Left ventricle myocardium superior (tissue), 1 donor: ENCODE measurements at places on chromosomes 4 and X. TPM values are rescaled to one million over a fixed set of nuclear protein-coding genes. Genes with fewer than 3 reads are reported as not detected.

Gene CDKL2
- 0.64 TPM for total RNA-seq

Gene FAM53A
- total RNA-seq: 1.3 TPM

Gene APLN
- total RNA-seq: 25.9 TPM

Gene WWC2
- total RNA-seq: 38.0 TPM

Gene FRMPD4
- total RNA-seq: 0.99 TPM

Gene NWD2
- total RNA-seq: not detected

Gene OTC
- total RNA-seq: not detected

Gene BEX5
- total RNA-seq: 0.40 TPM

Gene SORCS2
- 1.5 TPM for total RNA-seq

Gene FMR1NB
- not detected for total RNA-seq

Gene MAGEC1
- not detected for total RNA-seq

Gene PDGFRA
- 21.6 TPM for total RNA-seq

Gene EDA2R
- 1.2 TPM for total RNA-seq

Gene TRAM1L1
- total RNA-seq: 0.45 TPM

Gene MAGEA4
- not detected for total RNA-seq

DNA sequence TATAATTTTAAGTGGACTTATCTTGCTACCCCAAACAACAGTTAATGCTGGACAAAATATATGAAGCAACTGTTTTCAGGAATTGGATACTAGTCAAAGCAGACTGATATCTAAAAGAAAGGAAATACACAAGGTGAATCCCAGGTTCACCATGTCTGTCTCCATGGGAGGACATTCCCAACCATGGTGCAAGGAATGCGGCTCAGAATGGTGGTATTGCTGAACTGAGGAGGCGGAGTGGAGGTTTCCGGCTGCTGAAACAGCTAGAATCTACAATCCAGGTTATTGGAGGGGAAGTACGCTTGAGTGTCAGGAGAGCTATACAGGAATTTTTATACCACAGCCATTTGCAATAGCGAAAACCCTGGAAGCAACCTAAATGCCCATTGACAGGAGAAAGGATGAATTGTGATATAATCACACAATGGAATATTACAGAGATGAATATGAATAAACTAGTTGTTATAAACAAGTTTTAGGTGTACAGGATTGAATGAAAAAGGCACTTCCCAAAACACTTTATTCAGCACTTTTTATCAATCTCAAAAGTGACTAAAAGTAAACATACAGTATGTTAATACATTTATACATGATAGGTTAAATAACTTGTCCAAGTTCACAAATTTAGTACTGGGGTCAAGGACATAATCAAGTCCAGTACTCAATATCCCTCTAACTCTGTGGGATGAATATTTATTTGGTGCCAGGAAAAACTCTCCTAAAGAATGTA is 9.0 kb downstream of the HMGB2 start:
- no peak for DNase-seq

GRCh38 chrX:39839371-39839770 is 258.4 kb downstream of the BCOR start:
- DNase-seq: no peak

DNA sequence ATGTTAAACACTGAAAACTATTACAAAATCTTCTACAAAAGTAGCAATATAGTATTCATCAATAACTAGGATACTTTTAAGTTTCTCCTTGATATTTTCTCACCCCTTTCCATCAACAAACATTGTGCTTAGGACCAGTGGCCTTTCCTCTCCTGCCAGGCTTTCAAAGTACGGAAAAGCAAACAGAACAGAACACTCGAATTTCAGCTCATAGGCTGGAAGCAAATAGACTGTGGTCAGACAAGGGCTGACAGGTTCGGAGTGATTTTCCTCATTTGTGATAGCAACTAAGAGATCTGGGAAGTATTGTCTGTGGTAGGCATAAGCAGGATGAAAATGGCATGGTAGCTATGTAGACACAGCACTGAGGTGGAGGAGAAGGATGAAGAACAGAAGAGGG is 68.6 kb upstream of the SORBS2 start:
- DNase-seq: no peak

DNA sequence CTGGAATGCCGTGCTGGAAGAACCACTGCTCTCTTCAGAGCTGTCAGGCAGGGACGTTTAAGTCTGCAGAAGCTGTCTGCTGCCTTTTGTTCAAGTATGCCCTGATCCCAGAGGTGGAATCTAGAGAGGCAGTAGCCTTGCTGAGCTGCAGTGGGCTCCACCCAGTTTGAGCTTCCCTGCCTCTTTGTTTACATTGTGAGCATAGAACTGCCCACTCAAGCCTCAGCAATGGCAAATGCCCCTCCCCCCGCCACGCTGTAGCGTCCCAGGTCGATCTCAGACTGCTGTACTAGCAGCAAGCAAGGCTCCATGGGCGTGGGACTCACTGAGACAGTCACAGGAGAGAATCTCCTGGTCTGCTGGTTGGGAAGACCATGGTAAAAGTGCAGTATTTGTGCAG is 34.8 kb upstream of the MUC7 start:
- DNase-seq: no peak

- DNase-seq: no peak
Observed at GRCh38 chrX:36787752-36788151, 220.4 kb upstream of the FAM47C start.

GRCh38 chr4:6257247-6258025 is 12.2 kb upstream of the WFS1 start:
- no peak for DNase-seq

GRCh38 chr4:139802931-139803330 is 137.3 kb downstream of the MGST2 start:
- no peak for DNase-seq

GRCh38 chr4:109251396-109251795 is 51.1 kb downstream of the COL25A1 start:
- no peak for DNase-seq

GRCh38 chr4:625631-626161 is 323 bp downstream of the PDE6B start:
- DNase-seq: peak; percentile 22

GRCh38 chr4:9885958-9886357 is 104.5 kb downstream of the DRD5 start:
- no peak for DNase-seq

DNA sequence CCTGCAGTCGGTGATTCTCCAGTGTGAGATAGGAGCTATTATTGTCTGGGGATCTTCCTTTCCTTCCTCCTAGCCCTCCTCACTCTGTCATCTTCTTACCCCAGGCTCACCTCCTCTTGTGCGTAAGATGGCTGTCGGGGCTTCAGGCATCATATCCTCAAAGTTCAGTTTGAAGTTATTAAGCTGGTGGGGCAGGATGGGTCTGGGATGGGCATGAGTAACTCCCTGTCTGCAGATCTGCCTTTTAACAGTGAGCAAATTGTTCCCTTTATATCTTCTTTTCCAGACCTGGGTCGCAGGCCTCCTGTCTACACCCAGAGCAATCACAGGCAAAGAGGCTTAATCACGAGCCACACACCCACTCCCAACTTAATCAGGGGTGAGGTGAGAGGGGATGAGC is 900 bp upstream of the MTMR1 start:
- DNase-seq: no peak

DNA sequence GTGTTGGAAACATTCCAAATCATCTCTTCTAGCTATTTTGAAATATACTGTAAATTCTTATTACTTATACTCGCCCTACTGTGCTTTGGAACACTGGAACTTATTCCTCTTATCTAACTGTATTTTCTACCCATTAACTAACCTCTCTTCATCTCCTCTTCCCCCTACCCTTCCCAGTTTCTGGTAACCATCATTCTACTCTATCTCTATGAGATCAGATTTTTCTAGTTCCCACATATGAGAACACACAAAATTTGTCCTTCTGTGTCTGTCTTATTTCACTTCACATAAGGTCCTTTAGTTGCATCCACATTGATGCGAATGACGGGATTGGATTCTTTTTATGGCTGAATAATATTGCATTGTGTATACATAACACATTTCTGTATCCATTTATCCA is 1003.8 kb upstream of the INTU start:
- no peak for DNase-seq

DNA sequence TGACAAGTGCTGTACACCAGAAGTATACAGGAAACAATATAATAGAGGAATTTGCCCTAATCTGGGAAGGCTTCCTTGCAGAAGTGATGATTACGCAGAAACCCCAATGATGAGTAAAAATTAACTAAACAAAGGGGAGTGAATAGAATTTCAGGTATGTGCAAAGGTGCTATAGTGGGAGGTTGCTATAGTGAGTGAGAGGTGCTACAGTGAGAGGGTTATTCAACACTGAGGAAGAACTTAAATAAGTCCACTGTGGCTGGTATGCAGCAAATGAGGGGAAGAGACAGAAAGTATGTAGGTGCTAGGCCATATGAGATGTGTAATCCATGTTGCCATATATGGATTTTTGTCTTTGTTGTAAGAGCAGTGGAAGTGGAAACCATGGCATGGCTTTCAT is 69.5 kb downstream of the TRIM2 start:
- no peak for DNase-seq

- no peak for DNase-seq
Observed at GRCh38 chrX:18047491-18047890, 173.2 kb downstream of the BEND2 start.

DNA sequence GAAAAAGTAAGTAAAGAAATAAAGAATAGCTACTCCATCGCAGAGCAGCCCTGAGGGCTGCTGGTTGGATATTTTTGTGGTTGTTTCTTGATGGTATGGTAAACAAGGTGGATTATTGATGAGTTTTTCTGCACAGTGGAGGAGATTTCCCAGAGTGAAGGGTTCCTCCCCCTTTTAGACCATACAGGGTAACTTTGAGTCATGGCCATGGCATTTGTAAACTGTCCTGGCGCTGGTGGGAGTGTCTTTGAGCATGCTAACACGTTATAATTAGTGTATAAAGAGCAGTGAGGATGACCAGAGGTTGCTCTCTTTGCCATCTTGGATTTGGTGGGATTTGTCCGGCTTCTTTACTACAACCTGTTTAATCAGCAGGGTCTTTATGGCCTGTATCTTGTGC is 128.2 kb downstream of the ASMT start:
- DNase-seq: no peak

- DNase-seq: no peak
Observed at GRCh38 chr4:79700356-79700755, 292.3 kb upstream of the GK2 start.

GRCh38 chr4:171025776-171026175 is 787.4 kb upstream of the GALNTL6 start:
- DNase-seq: no peak

GRCh38 chr4:2432991-2433530 is 14.3 kb downstream of the CFAP99 start:
- DNase-seq: no peak

DNA sequence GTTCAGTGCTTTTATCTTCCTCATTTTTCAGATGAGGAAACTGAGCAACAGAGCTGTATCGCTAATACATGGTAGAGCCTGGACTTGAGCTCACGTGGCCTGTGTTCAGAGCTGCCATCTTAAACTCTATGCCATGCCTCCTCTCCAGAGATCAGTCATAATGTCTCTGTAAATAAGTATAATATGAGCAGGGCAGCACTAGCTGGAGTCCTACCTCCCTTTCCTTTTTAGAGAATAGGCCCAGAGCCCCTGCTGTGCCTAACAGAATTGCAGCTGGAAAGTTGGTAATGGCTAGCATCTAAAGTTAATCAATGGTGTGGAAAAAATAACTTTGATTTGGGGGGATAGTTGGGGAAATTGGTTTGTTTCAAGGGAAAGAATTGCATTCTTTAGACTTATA is 20.4 kb downstream of the CASP6 start:
- DNase-seq: no peak

- DNase-seq: no peak
Observed at GRCh38 chr4:186297013-186297645, 31.1 kb downstream of the F11 start.

DNA sequence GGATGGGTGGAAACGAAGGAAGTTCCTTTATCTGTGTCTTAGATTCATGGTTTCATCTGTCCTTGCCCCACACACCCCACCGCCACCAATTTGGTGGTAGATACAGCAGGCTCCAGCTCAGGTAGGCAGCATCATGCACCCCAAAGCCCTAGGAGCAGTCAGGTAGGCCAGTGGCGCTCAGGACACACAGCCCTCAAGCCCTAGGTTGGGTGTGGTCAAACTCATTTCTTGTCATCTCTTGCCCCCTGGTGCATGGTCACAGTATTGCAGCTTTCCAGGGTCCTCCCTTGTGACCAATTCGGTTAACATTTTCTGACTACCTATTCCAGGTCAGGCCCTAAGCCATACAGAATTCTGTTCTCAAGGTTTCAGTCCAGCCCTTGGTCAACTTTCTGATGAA is 14.5 kb upstream of the PRRG3 start:
- DNase-seq: peak; percentile 48

GRCh38 chr4:141126769-141127168 is 6.5 kb downstream of the RNF150 start:
- DNase-seq: no peak

DNA sequence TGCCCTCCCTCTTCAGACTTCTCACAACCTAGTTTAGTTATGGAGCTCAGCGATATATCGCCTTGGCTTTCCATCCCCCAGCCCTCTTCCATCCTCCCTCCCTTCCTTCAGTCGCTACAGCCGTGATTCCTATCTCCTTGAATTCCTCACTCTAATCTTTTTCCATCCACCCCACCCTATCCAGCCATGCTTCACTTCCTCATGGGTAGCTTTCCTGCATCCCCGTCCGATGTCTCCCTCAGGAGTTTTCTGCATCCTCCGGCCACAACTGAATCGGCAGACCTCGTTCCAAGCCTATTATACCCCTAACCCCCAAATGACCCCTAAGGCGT is 456 bp downstream of the SNX12 start:
- DNase-seq: no peak

- DNase-seq: no peak
Observed at GRCh38 chr4:88481537-88481936, 24.6 kb downstream of the HERC5 start.

- DNase-seq: no peak
Observed at GRCh38 chrX:17501746-17502145, 126.7 kb downstream of the NHS start.

DNA sequence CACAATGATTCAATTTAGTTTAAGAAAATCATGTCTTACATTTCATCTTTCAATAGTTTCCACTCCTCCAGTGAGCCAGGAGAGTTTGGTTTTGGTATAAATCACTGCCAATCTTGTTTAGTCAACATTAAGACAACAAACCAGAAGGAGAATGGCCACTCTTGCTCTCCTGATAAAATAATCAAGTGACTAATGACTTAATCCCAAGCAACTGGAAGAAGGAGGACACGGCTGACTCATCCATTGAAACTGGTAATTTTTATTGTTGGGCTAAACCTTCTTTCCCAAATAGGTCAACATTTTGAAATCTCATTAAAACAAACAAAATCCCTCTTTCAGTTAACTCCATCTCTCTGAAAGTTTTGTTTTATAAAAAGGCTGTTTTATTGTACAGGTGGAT is 230.2 kb downstream of the CLCN4 start:
- DNase-seq: no peak

- DNase-seq: no peak
Observed at GRCh38 chr4:11263208-11263607, 165.5 kb downstream of the HS3ST1 start.

GRCh38 chr4:15868826-15869413 is 69.6 kb downstream of the FGFBP1 start:
- DNase-seq: no peak

DNA sequence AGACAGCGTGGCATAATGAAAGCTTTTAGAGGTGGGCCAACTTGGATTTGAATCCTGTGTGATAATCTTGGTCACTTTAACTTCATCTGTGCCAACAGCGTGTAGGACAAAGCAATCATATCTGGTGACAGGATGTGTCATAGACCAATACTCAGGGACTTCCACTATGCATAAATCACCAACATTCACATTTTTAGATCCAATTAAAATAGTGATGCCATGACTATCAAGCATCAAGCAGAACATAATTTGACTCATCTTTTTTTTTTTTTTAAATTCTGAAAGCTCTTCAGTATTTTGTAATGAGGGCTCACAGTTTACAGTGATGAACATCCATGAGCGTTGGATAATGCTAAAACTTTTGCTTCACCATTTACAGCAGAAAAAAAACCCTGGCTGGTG is 27.3 kb upstream of the RAPGEF2 start:
- no peak for DNase-seq
